Ovary (tissue), 10 donors: ENCODE measurements at places on chromosomes 13 and 19. TPM values are rescaled to one million over a fixed set of nuclear protein-coding genes. Genes with fewer than 3 reads are reported as not detected.
A peak's percentile ranks its signal among the peaks of the same experiment; 100 is the strongest.

TNFSF13B gene
- 0.88 TPM for total RNA-seq

GRCh38 chr19:10173527-10173926, 21.2 kb downstream of the DNMT1 start:
- DNase-seq, result no peak

DNA sequence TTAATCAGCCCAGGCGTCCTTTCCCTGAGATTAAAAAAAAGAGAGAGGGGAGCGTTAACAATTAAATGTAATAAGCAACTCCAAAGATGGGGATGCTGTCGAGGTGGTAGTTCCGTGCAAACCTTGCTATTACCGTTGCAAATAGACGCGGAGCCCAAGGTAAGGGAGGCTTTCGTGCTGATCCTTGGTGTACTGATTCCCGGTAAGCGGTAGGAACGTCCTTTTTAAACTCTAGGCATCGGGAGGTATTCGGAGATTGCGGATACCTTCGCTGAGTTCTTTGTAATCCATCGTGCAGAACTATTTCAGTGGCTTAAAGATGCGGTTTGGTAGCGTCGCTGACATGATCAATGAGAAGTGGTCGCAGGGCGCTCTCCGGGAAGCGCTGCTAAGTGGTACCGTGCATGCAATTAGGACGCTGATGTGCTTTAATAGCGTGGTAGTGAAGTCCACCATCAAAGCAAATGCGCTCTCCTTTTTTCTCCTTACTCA, 3.1 kb downstream of the SLITRK5 start:
- no peak for DNase-seq

GRCh38 chr19:32464279-32464678, 58.7 kb downstream of the DPY19L3 start:
- DNase-seq, result no peak

- DNase-seq, result no peak
Measured at GRCh38 chr13:23741879-23742510, 147.2 kb downstream of the MIPEP start.

DNA sequence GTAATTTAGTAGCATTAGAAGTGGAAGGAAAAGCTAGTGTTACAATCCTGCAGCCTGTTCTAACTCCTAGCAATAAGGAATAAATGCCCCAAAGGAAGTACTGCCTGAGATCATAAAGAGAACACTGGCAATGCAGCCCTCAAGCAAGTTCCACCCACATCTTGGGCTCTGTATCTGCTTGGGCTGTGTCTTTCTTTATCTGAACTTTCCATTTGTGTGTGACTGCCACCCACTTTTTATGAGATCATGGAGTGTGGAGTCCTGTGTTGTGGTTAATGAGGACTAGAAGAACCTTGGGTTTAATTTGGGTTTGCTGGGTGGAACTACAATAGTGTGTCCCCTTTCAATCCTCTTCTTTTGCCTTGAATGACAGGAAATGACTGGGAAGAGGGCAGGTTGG, 38.2 kb downstream of the RFXAP start:
- no peak for DNase-seq

- no peak for DNase-seq
Measured at GRCh38 chr19:41988947-41989346, 5.1 kb downstream of the ATP1A3 start.

MZT1 gene
- 7.3 TPM for total RNA-seq

DNA sequence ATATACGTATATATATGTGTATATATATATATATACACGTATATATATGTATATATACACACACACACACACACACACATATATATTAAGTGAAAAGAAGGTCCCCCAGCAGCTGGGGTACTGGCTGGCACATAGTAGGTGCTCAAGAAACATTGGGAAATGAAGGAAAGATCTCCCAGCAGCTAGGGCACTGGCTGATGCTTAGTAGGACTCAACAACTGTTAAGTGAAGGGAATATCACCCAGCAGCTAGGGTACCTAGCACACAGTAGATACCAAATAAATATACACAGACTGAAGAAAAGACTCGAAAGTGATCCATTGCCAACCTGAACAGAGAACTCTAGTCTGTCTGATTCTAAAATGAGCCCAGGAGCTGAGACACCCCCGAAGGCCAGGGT, 12.2 kb downstream of the PODNL1 start:
- no peak for DNase-seq

PSG1 gene
- total RNA-seq, result not detected

- no peak for DNase-seq
Measured at GRCh38 chr19:36745870-36746269, 26.7 kb downstream of the ZNF850 start.

MYPOP gene
- 9.1 TPM for total RNA-seq

KLK12 gene
- total RNA-seq, result not detected

CDX2 gene
- not detected for total RNA-seq

HSH2D gene
- 0.31 TPM for total RNA-seq

DNA sequence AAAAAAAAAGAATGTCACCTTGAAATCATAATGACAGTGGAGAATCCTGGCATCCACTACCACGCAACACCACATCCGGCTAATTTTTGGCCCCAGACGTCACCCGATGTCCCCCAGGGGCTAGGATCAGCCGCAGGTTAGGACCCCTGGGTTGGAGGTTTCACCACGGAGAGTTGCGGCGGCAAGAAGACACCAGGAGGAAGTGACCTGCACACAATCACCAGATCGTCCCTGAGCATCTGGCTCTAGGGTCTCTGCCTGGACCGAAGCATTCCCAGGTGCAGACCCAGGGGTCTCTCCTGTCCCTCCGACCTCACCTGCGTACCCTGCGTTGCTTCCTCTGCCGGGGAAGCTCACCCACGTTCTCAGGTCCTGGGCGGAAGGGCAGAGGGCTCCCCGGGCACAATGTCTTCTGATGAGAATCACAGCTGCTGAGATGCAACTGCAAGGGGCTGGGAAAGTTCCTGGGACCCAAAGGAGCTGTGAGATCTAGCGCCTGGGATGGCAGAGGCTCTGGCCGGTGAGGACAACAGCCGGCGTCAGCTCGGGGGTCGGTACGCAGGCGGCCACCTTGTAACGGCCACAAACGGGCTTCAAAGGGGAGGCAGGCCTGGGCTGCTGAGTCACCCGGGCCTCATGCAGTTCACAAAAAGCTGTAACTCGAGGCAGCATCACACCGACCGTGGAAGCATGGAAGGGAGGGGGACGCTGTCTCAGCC, 111.2 kb downstream of the GADD45B start:
- DNase-seq, result peak; percentile 27

DNA sequence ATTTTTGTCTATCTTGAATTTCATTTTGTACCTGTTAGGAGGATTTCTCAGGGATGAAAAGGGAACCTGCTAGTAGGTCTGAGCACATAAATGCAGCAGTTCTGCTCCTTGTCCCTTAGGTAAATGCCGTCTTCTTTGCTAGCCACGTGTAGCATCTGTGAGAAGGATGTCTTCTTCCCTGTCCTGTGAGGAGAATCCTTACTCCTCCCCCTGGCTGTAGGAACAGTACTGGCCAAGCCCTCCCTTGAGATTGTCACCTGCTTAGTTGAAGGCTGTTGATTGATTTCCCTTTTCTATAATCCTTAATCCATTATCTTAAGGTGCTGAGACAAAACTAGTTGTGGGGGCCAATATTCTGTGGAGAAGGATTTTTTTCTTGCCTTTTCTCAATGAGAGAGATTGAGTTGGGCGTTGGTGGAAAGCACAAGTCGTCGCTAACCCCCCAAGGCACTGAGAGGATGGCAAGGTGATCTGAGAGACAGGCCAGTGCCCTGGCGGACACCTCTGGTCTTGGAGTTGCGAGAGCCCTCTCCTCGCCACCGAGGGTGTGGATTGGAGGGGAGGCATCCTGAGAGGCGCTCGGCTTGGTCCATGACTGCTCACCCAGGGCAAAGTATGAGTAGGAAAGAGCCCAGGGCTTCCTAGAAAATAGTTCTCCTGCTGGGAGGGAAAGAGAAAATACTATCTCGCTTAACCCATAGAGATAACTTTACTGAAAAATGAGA, 216.7 kb downstream of the ATP8A2 start:
- no peak for DNase-seq

DNA sequence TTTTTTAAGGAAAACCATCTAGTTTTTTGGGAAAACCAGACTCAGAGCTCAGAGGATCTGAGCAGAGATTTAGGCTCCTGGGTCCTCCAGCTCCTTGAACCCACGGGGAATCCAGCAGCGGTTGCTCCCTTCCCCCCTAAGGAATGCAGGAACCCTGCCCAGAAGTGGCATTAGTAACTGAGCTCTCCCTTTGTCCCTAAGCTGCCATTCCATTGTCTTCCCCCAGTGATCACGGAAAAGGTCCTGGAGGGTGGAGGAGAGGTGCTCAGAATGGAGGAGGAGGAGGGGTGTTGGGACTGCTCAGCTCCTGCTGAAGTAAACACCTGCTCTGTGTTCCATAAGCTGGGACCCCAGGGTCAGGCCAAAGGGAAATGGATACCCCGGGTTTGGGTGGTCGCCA, 16.8 kb upstream of the OR1M1 start:
- DNase-seq, result no peak

- DNase-seq, result no peak
Measured at GRCh38 chr19:825897-826644, 1.6 kb upstream of the AZU1 start.

DNA sequence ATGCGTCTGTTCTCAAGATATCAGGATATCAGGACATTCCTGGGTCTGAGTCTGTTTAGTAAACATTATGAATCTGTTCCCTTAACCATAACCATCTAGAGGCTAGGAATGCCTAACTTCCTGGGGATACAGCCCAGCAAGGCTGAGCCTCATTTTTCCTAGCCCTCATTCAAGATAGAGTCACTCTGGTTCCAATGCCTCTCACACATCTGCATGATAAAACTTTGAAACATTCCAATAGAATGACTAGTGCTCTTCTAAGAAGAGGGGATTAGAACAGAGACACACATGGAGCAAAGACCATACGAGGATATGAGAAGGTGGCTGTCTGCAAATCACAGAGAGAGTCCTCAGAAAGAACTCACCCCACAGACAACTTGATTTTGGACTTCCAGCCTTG, 20.6 kb upstream of the CABP5 start:
- no peak for DNase-seq

DNA sequence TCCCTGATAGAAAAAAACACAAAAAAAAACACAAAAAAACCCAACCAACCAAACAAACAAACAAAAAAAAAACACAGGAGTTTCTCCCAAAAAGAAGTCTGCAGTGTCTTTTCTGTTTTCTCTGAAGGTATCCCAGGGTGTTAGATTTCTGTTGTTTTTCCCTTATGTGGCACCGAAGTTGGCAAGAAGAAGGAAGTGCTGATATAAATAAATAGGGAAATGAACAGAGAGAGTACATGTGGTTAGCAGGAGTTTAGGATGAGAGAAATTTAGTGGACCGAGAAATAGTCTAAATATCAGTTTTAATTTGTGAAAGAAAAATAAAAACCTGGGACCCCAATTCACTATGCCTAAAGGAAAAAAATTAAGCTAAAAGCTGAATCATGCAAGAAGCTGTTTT, 287.0 kb upstream of the SGCG start:
- DNase-seq, result no peak

DACH1 gene
- 1.7 TPM for total RNA-seq

DNA sequence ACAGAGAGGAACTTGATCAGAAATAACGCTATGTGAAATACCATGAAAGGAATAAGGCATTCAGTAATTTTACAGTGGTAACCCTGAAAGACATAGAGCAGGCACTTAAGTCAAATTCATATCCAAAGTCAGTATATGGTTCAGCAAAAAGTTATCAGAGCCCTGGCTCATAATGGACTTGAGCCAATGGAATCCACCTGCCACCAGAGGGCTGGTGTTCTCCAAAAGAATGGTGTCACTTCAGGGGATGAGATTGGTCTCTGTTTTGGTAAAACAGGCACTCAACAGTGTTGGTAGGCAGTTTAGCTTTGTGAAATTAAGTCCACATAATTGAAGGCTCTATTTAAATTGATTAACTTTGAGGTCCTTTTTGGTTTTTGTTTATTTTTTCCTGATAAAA, 93.9 kb downstream of the LIG4 start:
- no peak for DNase-seq

- no peak for DNase-seq
Measured at GRCh38 chr13:27921421-27921960, 1.7 kb downstream of the PDX1 start.

GRCh38 chr13:33543631-33544265, 258.2 kb upstream of the STARD13 start:
- no peak for DNase-seq

DNA sequence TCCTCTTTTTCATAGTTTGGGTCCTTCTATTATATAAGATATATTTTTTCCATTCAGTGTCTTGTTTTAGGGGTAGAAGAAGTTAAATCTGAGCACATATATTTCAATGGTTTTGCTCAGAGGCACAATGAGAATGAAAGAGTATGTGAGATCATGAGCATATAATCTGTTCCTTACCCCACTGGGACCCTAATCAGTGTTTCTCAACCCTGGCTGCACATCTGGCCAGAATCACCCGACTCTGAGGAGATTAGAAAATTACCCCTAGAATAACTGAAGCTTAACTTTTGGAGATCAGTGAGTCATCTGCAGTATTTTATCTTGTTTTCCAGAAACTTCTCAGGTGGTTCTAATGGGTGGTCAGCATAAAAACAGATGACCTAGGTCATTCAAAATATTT, 782 bp downstream of the CYSLTR2 start:
- DNase-seq, result no peak

DNA sequence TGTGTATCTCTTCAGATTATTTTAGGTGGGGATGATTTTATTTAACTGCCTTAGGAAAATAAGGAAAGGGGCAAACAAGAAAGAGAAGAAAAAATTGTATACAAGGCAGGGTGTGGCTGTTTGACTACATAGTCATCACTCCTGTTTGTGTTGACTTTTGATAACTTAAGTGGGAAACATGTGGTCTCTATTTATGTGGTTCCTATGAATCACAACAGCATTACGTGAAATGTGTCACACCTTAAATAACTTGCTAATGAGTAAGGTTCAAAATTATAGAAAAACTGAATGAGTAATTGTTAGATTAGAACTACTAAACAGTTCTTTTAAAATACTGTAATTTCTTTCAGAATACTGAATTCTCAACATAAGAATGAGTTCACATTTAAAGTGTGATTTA, 69.3 kb downstream of the LMO7 start:
- no peak for DNase-seq

GRCh38 chr13:49450105-49450819, 6.2 kb downstream of the SETDB2 start:
- no peak for DNase-seq

- DNase-seq, result no peak
Measured at GRCh38 chr13:110323172-110323891, 16.2 kb downstream of the COL4A2 start.

SLC7A9 gene
- 0.80 TPM for total RNA-seq

PLEKHF1 gene
- total RNA-seq, result 19.1 TPM

DNA sequence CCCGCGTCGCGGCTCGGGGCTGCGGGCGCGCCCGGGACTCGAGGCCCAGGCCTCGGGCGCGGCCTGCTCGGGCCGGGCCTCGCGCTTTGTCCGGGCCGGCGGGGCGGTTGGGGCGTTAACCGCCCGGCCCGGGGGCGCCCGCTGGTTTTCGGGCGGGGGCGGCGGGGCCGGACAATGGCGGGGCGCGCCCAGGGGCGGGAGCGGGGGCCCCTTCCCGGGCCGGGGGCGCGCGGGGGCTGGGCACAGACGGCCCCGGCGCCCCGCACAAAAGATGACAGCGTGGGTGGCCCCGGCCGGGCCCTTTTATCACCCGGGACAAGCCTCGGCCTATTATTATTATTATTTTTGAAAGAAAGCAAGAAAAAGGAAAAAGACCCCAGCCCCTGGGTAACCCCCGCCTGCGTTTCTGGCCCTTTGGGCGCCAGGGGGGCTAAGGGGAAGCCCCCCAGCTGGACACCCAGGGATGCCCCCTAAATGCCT, 419 bp downstream of the KDM4B start:
- DNase-seq, result peak; percentile 51

GRCh38 chr19:50659318-50660087, 10.3 kb downstream of the C19orf81 start:
- no peak for DNase-seq

SLC25A41 gene
- total RNA-seq, result not detected
